Spleen (tissue), 13 donors: ENCODE measurements at places on chromosomes 2 and 18.

DNA sequence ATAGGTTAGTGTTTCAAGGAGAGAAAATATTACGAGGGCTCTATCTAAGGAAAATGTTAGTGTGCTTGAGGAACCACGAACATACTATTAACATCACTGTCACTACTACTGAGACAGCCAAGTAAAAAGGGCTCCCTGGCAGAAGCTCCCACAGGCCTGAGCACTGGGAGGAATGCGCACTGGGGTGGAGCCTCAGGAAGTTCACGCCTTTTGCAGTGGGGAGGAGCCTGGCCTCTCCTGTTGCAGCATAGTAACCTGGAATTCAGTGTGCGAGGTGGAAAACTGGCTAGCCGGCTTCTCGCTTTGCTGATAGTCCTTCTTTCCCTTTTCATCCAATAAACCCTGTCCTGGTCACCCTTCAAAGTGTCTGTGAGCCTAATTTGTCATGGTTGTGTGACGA is 250.3 kb downstream of the ERBB4 start:
- H3K4me1 ChIP-seq, result no peaks in the 10 kb centered on the region
- no peaks in the 10 kb centered on the region for H3K27me3 ChIP-seq
- H3K4me3 ChIP-seq, result no peak overlapping the region
- H3K36me3 ChIP-seq, result no peaks in the 10 kb centered on the region
- no peak overlapping the region for H3K27ac ChIP-seq

DNA sequence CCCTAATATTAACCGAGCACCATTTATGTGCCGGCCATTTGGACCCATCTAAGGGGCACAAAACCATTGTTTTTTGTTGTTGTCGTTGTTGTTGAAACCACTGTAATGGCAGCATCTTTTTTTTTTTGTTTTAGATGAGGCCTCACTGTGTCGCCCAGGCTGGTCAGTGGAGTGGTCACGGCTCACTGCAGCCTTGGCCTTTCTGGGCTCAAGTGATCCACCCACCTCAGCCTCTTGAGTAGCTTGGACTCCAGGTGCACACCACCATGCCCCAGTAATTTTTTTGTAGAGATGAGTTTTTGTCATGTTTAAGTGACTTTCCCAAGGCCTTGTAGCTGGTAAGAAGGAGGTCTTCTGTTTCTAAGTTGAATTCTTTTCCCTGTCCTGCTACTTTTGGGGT is 33.0 kb downstream of the ASAP2 start:
- no peak overlapping the region for H3K4me3 ChIP-seq
- peaks cover 8% of the 10 kb centered on the region for H3K4me1 ChIP-seq
- no peak for DNase-seq

DNA sequence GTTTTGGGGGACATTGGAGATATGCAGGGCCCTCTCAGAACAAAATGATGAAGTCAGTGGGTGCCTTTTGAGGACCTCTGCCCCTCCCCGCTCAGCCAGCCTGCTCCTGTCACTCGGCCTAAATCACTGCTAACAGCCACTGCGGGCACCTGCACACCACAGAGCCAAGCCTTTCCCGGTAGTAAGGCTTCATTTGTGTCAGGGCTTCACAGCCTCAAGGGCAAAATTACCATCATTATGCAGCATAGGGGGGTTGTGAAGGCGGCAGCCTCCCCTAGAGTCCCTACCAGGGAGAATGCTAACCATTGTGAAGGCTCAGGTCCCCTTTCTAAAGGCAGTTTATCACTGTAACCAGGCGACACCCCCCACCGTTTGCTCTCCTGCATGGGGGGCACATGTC is 519.8 kb upstream of the MYT1L start:
- peaks cover 10% of the 10 kb centered on the region for H3K4me1 ChIP-seq
- H3K27ac ChIP-seq, result no peak overlapping the region
- H3K36me3 ChIP-seq, result no peaks in the 10 kb centered on the region
- no peak overlapping the region for H3K4me3 ChIP-seq

DNA sequence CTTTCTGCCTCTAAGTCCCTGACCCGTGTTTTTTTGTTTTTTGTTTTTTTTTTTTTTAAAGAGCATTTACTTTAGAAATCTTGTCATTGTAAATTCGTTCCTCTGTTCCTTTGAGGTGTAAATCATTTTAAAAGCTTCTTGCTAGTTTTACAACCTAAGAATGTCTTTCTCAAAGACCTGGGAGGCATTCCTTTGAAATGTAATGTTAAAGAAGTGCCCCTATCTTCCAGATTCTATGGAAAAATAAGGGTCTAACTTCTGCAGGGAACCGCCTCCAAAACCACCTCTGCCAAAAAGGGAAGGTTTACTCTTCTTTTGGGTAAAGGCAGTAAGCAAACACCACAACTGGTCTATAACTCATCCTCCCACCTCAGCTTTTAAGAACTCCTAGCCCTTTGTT is 259.6 kb upstream of the ZNF804A start:
- no peak overlapping the region for H3K27ac ChIP-seq
- H3K36me3 ChIP-seq, result no peaks in the 10 kb centered on the region
- no peaks in the 10 kb centered on the region for H3K27me3 ChIP-seq
- H3K4me1 ChIP-seq, result no peaks in the 10 kb centered on the region

GRCh38 chr2:109195193-109196045 is 66.4 kb downstream of the SH3RF3 start:
- no peak for DNase-seq
- H3K27me3 ChIP-seq, result no peaks in the 10 kb centered on the region
- H3K36me3 ChIP-seq, result no peaks in the 10 kb centered on the region
- H3K27ac ChIP-seq, result no peak overlapping the region
- no peak overlapping the region for H3K4me3 ChIP-seq

GRCh38 chr2:159265171-159265576 is 21.3 kb downstream of the WDSUB1 start:
- H3K4me1 ChIP-seq, result no peaks in the 10 kb centered on the region
- no peaks in the 10 kb centered on the region for H3K36me3 ChIP-seq
- no peak overlapping the region for H3K4me3 ChIP-seq
- no peak for DNase-seq

GRCh38 chr2:180692322-180692721 is 288.1 kb upstream of the UBE2E3 start:
- no peak overlapping the region for H3K27ac ChIP-seq
- H3K27me3 ChIP-seq, result no peaks in the 10 kb centered on the region
- no peak for DNase-seq
- H3K4me3 ChIP-seq, result no peak overlapping the region

DNA sequence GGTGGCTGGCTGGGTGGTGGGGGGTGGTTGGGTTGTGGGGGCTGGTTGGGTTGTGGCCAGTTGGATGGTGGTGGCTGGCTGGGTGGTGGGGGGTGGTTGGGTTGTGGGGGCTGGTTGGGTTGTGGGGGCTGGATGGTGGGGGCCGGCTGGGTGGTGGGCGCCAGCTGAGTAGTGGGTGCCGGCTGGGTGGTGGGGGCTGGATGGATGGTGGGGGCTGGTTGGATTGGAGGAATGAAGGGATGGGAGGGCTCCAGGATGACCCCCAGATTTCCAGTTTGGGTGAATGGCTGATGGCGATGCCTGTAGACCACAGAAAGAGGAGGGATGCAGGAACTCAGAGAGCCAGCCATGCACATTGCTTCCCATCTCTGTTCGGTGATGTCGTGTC is 26.8 kb upstream of the GPR17 start:
- no peak overlapping the region for H3K27ac ChIP-seq
- no peaks in the 10 kb centered on the region for H3K4me1 ChIP-seq
- no peak overlapping the region for H3K4me3 ChIP-seq
- no peaks in the 10 kb centered on the region for H3K27me3 ChIP-seq
- peaks cover 15% of the 10 kb centered on the region for H3K36me3 ChIP-seq

DNA sequence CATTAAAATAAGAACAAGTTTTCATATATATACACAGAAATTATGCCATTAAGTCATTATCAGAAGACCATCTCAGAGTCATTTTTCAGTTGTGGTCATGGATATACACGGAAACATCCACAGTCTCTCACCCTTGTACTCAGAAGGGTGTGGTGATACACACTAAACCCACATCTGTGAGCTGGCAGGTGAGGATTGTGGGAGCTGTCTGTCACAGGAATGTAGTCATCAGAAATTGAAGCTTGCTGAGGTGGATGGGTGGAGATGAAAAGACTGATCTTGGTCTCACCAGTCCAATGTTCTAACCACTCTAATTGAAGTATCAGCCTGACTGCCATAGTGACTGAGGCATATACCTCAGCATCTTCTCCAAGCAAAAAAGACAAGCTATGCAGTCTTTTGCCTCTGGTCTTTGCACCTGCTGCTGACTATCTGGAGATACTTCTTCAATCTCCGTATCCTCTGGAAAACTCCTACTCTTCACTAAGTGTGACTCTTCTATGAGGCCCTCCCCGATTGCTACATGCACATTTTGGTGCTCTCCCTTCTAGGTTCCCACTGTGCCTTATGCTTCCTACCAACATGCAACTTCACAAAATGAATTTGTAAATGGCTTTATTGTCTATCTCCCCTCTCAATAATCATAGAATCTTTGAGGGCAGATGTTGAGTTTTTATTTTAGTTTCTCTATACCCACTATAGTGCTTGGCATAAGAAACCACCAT is 232.8 kb downstream of the DYM start:
- peaks cover 6% of the 10 kb centered on the region for H3K4me1 ChIP-seq
- no peak overlapping the region for H3K27ac ChIP-seq
- H3K36me3 ChIP-seq, result peaks cover 3% of the 10 kb centered on the region
- DNase-seq, result no peak
- H3K27me3 ChIP-seq, result no peaks in the 10 kb centered on the region

DNA sequence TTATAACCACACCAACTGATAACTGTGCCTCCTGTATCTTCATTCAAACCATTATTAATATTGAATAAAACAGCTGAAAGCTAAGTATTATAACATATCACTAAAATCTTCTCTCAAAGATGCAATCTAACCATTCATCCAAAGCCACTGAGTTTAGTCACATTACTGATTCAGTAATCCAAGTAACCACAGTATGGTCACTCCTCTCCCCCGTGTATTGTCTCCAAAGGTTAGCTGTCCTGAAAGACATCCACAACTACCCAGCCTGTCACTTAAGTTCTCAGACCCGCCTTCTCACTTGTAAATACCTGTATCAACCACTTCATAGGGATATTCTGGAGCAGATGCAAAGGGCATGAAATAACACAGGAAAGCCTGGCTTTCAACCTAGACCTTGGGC is 213.4 kb upstream of the BOD1L2 start:
- H3K27ac ChIP-seq, result no peak overlapping the region
- H3K27me3 ChIP-seq, result no peaks in the 10 kb centered on the region
- no peak overlapping the region for H3K4me3 ChIP-seq
- no peaks in the 10 kb centered on the region for H3K4me1 ChIP-seq
- no peak for DNase-seq
- peaks cover 59% of the 10 kb centered on the region for H3K36me3 ChIP-seq

DNA sequence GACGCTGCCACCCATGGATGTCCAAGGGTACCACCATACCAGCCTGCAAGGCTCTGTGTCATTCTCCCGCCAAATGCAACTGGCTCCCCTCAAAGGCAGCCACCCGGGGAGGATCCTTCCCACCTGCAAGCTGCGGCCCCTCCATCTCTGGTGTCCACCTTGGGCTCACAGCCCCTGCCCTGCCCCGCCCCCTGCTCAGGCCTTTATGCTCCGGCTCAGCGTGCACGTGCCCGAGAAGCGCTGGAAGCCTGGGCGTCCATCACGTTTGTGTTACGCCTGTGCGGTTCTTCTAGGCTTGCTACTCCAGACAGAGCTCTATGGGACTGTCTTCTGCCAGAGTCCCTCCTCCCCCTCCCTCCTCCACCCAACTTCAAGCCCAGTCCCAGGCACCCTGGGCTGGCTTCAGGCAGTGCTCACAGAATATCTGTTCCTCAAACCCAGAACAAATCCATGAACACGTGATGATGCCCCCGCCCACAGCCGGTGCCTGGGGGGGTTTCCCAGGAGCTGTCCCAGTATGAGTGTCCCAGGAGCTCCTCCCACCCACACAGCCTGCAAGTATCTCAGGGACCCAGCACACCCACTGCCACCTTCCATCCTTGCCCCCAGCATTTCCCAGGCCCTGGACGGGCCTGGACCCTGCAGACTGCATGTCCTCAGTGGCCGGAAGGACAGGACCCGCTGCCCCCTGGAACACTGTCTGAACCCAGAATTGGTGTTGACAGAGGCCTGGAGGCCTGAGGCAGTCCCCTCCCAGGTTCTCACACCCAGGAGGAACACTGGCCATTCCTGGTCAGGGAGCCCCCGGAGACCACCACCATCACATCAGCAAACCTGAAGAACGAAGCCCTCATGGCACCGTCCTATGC is 30.3 kb downstream of the KIF1A start:
- no peak overlapping the region for H3K4me3 ChIP-seq
- H3K36me3 ChIP-seq, result no peaks in the 10 kb centered on the region
- H3K4me1 ChIP-seq, result no peaks in the 10 kb centered on the region
- DNase-seq, result peak; percentile 67
- no peaks in the 10 kb centered on the region for H3K27me3 ChIP-seq

DNA sequence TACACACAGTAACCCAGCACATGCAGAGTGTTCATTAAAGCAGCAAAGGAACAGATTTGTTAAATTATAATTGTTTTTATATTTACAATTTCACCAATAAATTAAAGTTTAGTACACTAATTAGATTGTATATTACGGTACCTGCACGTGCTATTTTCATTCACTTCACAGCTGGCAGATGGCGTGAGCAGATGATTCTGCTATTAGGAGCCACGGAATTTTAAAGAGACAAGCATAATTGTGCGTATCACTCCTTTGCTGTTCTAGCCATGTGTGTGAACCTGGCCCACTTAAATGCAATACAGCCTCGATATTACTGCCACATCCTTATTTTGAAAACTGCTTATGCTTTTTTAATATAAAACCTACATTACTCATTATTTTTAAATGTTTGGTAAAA is 332.8 kb upstream of the SOX11 start:
- H3K4me1 ChIP-seq, result no peaks in the 10 kb centered on the region
- no peak overlapping the region for H3K4me3 ChIP-seq
- H3K27me3 ChIP-seq, result no peaks in the 10 kb centered on the region
- no peak overlapping the region for H3K27ac ChIP-seq
- DNase-seq, result no peak

DNA sequence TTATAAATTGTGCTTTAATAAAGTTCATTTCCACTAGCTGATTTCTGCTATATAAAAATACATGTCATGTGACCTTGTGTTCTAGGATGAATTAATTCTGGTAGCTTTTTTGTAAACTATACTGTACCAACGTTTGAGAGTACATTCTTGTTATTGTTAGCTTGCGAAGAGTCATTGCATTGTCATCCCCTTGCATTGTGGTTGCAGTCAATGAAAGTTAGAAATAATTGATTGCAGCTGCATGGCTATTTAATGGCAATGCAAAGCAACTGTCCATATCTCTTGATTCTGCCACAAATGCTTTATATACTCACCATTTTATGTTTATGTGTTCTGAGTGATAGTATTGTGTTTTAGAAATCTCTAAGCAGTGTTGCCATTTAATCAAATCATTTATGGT is 91.6 kb downstream of the ZNF407 start:
- H3K4me3 ChIP-seq, result no peak overlapping the region
- no peaks in the 10 kb centered on the region for H3K4me1 ChIP-seq
- no peak for DNase-seq
- peaks cover 5% of the 10 kb centered on the region for H3K36me3 ChIP-seq

GRCh38 chr18:2847317-2848246 is 776 bp downstream of the EMILIN2 start:
- peaks cover 28% of the 10 kb centered on the region for H3K27me3 ChIP-seq
- H3K4me3 ChIP-seq, result peak overlapping the region; percentile 71
- H3K27ac ChIP-seq, result no peak overlapping the region
